Fibroblast of skin of left biceps (primary cell): ENCODE measurements at places on chromosomes 11 and 22.

- DNase-seq = no peak
Measured at GRCh38 chr22:25749420-25750169, 7.6 kb downstream of the MYO18B start.

DNA sequence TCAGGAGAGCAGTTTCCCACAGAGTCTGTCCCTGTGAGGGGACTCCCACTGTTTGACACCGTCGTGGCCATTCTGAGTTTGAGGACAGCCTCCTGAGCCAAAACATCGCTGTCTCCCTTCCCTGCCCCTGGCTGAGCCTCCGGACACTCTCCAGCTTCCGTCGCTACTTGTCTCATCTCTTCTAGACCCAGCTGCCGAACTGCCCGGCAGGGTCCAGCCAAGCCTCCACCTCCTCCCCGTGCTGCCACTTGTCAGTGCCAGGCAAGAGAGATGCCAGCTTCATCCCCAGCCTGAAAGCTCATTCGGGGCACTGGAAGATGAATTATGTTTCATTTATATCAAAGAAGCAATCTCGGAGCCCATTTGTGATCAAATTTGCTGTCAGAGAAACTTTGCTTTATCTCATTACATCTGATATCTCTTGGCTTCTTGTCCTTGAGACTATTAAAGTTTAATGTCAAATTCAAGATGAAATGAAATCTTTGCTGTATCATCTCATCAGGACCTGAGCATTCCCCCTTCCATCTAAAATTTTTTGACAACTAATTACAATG, 283.9 kb downstream of the BUD13 start:
- no peak for DNase-seq

DNA sequence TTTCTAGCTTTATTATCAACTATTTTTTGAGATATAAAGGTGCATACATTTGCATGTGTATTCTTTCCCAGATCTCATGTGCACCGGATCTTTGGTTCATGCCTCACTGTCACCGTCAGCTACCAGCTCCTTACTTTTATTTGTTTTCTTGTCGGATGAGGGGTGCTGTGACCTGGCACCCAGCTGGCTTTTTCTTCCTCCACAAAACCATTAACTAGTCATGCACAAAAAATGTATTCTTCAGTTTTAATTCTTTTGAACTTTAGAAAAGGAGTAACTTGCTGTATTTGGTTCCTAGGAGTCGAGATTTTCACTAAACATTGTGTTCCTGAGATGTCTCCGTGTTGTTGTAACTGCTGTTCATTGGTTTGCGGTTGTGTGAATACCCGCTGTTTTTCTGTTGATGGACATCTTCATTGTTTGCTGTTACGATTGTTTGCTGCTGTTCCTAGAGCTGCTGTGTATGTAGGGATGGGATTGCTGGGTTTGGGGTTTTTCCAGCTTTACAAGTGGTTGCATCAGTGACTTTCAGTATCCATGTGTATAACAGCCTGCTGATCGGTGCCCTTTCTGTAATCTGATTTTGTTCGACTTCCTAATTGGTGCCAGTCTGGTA, 39.4 kb downstream of the MOV10L1 start:
- no peak for DNase-seq

DNA sequence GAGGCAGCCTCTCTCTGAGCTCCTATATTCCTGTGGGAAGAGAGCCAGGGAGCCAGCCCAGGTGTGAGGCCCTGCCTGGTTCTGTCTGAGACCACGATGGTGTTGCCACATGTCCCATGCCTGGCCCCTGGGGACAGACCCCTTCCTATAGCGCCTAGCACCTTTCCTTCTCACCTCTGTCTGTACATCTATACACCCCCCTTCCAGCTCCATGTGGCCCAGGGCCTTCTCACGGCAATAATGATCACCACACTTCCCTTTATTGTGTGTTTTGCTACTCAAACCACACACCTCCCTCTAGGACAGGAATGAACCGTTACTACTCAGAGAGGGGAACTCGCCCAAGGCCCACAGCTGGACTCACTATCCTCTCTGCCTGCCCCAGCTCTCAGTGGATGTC, 12.8 kb downstream of the CD82 start:
- no peak for DNase-seq
